ENCODE measurements at places on chromosomes 7 and 10.

DNA sequence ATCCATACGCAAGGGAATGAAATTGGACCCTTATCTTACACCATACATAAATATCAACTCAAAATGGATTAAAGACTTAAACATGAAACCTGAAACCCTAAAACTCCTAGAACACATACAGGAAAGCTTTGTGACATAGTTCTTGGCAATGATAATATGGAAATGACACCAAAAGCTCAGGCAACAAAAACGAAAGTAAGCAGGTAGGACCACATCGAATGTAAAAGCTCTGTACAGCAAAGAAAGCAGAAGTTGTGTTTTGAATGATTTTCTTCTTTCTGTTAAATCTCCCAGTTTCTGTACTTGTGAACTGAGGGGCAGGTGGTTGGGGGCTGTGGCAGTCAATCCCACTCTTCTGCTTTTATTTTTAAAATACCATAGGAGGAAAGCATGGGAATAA is 368.4 kb upstream of the PODXL start:
- no peak for DNase-seq

DNA sequence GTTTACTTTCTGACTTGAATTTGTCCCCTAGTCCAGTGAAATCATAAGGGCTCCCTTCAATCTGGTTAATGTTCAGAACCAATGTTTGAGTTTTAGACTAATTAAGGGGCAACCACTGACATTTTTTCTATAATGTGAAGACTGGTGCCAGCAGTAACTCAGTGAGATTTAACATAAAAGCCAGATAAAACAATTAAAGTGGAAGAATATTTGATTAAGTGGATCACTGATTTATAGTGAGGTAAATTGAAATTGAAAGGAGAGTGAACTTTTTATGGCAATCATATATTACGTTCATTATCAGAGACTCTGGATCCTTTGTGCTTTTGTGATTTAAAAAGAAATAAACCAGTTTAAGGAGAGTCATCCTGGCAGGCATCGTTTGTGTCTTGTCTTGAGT is 246.8 kb downstream of the GATA3 start:
- DNase-seq = no peak

DNA sequence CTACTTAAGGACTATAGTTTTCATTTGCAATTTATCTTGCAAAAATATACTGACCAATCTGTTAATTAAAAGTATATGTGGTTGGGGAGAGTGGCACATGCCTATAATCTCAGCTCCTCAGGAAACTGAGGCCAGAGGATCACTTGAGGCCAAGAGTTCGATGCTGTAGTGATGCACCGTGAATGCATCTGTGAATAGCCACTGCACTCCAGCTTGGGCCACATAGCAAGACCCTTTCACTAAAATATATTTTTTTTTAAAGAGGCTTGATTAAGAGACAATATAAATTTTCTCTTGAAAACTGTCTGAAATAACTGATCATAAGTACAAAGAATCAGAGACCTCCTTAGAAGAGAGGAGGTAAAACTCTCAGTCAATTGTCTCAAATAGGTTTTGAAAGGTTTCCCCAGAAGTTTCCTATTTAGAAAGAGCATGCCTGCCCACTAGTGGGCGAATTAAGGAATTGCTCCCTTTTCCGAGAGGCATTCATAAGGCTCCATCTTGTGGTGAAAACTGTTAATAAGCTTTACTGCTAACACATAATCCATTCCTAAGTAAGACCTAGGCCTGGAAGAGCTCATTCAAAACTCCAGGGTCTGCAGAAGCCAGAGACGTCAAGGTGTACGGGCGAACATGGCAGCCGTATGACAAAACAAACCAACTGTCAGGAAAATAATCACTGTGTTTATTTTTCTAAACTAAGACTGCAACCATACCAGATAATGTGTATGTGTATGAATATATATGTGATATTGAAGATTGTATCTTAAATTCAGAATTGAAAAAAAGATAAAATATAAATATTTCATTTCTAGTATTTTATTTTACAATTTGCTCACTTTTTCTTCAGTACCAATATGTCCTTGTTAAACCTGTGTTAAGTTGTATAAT is 6.8 kb upstream of the TAS2R40 start:
- no peak for DNase-seq

DNA sequence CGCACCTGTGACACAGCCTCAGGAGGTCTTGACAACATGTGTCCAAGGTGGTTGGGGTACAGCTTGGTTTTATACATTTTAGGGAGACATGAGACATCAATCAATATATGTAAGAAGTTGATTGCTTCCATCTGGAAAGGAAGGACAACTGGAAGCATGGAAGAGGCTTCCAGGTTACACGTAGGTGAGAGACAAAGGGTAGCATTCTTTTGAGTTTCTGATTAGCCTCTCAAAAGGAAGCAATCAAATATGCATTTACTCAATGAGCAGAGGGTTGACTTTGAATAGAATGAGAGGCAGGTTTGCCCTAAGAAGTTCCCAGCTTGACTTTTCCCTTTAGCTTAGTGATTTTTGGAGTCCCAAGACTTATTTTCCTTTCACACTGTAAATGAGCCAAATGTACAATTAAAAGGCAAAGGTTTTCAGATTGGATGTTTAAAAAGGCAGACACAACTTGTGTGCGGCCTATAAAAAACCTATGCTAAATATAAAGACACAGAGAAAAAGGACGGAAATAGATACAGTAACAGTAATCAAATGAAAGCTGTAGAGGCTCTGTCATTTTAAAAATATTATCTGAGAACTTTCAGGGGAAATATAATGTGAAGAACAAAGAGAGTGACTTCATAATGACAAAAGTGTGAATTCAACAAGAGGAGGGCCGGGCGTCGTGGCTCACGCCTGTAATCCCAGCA is 65.7 kb upstream of the LANCL2 start:
- no peak for DNase-seq

Data from cerebellar nuclear complex (tissue), 1 donor.